Right ventricle myocardium superior (tissue), 1 donor: ENCODE measurements at places on chromosomes 4 and X.

DNA sequence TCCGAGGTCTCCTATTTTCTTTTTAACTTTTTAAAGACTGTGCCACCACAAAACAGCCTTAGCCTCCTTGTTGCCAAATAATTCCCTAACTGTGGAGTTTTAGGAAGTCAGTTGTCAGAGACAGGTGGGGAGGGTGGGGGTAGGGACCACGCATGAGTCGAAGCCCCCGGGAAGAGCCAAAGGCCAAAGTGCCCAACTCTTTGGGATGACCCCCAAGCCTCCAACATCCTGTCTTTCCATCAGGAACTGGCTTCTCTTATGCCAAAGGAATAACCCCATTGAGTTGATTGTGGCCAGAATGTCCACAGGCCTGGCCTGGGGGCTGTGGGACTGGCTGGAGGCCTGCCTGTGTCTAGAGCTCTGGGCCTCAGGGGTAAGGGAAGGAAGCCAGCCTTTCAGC, 5.8 kb downstream of the PRRG3 start:
- DNase-seq, result no peak

GRCh38 chrX:47144626-47145394, at the start of the genes NDUFB11 and RBM10:
Gene NDUFB11 (minus strand): TSS chrX:47144702. CDS start chrX:47144679, 23 bp downstream.
Gene RBM10 (plus strand): TSS chrX:47145221. CDS start chrX:47147482, 2,261 bp downstream.
- DNase-seq, result peak; percentile 96

GRCh38 chrX:25717122-25717521, 421.0 kb upstream of the MAGEB18 start:
- no peak for DNase-seq

DNA sequence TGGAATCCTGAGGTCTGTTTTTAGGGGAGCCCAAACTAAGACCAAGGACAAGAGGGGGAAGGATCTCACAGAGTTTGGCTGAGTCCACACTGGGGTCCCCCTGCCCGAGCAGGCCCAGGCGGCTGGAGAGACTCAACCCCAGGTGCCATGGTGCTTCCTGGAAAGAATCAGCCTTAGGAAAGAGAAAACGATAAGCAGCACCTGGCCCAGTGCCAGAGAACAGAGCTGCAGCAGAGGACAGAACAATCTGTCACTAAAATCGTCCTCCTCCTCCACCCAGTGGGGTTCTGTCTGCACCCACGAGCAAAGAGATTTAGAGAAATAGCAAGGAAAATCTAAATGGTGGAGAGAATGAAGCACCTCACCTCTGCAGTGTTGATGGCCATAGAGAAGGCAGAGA, 470.5 kb downstream of the BCOR start:
- DNase-seq, result no peak

DNA sequence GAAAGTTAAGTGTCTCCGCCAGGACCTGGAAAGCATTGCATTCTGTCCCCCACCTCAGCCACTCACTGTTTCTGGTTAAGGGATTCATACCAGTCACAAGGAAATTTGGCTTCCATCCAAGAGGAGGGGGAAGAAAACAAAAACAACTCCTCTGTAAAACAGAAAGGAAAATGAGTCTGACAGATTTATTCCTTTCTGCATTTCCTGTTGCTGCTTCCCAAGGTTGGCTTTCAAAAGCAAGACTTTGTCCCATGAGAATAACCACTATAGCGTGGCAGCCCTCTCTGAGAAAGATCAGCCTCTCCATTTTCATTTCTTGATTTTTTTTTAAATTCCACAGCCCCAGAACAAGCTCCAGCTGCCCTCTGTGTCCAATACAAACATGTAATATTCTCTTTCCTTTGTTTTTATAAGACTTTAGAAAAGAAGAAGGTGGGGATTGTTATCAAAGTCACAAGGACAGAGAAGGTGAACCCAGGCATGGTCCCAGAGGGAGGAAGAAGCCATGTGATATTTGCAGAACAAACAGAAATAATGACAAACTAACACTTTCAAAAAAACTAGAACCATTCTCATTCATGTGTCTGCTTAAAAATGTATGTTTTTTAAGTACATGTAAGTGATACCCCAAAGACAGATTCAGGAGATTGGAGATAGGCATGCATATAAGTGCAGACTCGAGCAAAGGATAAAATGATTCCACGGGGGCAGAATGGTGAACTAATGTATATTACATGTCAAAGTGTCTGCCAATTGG, 90.7 kb upstream of the DCLK2 start:
- no peak for DNase-seq

DNA sequence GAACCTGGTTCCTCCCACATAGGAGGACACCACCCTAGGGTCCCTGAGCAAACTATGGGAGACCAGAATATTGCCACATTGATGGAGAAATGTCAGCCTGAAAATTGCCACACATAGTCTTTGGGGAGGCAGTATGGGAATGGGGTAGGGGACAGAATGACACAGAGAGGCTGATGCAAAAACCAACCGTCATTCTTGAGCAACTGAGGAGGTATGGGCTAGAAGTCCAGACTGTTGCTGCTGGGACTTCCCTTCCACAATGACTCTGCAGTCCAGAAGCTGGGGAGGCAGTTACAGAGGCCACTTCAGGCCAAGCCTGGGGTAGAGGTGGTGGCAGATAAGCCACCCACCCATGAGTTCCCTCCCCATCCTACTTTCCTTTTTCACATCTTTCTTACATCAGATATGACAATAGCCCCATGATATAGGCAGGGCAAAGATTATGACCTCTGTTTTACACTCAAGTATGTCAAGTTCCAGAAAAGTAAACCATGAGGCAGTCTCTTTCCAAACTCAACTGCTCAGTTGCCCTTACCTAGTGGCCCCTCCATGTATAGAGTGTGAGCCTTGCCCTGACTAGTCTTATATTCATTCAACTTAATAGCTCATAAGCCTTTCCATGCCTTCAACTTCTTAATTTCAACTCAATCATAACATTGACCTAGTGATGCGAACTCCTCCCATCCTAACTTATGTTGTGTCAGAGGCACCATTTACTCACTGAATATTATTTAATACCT, 41.7 kb downstream of the VSIG4 start:
- DNase-seq, result no peak

- no peak for DNase-seq
Measured at GRCh38 chr4:87555773-87556619, 26.8 kb upstream of the SPARCL1 start.

DNA sequence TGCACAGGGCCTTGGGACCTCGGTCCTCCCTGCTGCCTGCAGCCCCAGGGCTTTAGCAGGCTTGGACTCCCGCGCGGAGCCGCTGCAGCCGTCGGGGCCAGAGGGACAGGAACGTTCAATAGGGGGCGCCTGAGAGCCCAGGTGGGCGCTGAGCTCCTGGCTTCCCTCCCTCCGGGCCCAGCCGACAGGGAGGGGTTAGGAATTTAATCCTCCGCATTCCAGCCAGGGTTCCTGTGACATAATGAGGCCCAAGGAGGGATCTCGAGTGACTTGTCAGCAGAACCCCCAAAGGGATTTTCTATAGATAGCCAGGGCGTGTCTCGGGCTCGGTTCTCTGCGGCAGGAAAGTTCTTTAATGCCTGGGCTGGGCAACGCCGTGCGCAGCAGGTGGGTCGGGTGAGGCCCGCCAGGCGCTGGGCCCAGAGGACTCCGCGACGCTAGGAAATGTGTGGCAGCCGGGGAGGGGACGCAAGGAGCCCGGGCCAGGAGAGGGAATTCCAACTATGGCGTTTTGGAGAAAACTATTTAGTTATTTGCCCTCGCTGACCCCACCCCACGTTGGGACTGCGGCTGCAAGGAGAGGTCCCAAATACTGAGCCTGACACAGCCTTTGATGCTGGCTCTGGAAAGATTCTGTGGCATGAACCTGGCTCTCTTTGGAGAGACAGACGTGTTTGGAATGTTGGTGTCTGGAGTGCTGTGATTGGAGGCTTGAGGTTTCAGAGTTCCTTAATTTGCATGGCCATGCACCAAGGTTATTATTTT, 285.2 kb upstream of the GATB start:
- peak; percentile 53 for DNase-seq

GRCh38 chr4:141004823-141005222, 128.4 kb downstream of the RNF150 start:
- DNase-seq, result no peak

GRCh38 chrX:12488771-12489170, 302.4 kb upstream of the PRPS2 start:
- DNase-seq, result no peak

DNA sequence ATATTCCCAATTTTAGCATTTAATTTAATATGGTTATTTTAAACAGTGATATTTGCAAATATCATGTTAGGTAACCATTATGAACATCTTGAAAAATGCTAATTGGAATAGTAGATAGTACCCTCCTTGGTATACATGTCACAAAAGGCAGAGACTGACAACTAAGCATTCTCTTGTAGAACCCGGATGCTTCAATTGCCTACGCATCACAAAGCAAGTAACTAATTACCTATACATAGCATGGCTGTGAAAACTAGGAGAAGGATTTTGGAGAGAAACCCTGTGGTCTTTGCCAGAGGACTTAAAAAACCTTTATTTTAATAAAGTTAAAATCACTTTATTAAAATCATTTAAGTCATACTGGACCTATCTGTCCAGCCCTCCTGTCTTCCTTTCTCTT, 764.1 kb upstream of the TENM3 start:
- no peak for DNase-seq

- no peak for DNase-seq
Measured at GRCh38 chr4:186020793-186021407, 48.1 kb upstream of the TLR3 start.

- peak; percentile 40 for DNase-seq
Measured at GRCh38 chr4:3252831-3253641, 4.1 kb downstream of the MSANTD1 start.

DNA sequence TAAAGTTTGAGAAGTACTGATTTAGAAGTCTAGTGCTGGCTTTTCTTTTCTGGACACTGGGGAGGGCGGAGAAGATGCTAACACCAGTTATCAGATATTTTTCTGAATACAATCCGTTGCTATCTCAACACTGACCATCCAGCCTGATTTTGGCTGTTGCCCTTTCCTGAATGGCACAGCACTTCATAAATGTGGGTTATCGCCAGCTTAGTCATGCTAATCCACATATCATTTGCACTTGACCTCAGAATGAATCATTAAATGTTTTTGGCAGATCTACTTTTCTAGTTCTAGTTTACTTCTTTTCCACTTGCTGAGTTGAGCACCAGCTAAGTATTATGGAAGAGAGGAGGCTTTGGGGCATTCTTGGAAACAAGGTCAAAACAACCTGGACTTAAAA, 60.8 kb upstream of the ESX1 start:
- no peak for DNase-seq

- DNase-seq, result peak; percentile 44
Measured at GRCh38 chrX:155086202-155086840, 15.0 kb downstream of the BRCC3 start.

DNA sequence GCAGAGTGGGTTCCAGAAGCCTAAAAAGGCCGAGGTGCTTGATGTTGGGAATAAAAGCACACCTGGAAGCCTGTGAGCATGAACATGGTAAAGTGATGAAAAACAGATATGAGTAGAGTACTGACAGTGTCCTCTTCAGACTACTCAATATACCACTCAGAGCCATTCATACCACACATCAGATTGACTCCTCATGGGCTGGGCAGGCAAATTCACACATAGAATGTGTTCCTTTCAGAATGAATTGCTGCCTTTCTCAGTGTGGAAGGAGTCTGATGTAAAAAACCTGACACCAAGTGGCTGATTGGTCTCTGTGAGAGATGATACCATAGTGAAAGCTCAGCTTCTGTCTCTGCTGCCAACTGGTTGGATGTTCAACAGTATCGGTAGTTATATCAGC, 442.7 kb downstream of the RAPGEF2 start:
- no peak for DNase-seq

GRCh38 chrX:49190821-49191573, 4.8 kb upstream of the PRICKLE3 start:
- DNase-seq, result peak; percentile 92

DNA sequence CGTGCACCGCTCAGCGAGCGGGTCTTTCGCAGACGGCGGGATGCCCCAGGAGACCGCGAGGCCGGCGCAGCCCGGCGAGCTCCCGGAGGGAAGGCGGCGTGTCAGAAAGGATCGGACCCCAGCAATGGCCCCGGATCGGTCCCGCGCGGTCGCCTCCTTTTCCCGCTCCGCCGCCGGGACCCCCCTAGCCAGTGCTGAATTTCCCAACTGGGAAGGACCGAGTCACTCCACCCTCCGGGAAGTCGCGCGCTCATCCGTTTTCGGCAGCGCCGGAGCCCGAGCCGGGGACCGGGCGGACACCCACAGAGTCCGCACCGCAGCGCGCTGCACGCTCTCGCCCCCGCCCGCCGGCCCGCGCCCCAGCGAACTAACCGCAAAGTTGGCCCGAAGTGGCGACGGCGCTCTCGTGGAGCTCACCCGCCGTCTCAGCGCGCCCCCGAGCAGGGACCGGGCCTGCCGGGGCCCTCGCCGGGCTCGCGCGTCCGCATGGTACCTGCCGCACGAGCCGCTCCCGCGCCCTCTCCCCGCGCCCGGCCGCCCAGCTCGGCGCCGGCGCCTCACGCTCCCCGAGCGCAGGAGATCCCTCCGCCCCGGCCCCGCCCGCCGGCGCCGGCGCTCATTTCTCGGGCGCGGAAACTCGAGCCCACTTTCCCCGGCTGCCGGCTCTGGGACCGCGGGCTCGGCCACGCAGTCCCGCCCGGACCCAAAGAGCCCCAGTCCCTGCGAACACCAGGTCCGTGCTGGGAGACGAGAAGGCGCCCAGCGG, at the start of gene FAT1:
FAT1 (minus strand) TSS at position 565 of the 766 bp plus-strand sequence. CDS start 14,029 bp downstream, outside the sequence.
- peak; percentile 75 for DNase-seq

GRCh38 chrX:16267431-16267830, 100.2 kb downstream of the MAGEB17 start:
- no peak for DNase-seq

GRCh38 chrX:12701628-12702027, 89.6 kb upstream of the PRPS2 start:
- peak; percentile 42 for DNase-seq

DNA sequence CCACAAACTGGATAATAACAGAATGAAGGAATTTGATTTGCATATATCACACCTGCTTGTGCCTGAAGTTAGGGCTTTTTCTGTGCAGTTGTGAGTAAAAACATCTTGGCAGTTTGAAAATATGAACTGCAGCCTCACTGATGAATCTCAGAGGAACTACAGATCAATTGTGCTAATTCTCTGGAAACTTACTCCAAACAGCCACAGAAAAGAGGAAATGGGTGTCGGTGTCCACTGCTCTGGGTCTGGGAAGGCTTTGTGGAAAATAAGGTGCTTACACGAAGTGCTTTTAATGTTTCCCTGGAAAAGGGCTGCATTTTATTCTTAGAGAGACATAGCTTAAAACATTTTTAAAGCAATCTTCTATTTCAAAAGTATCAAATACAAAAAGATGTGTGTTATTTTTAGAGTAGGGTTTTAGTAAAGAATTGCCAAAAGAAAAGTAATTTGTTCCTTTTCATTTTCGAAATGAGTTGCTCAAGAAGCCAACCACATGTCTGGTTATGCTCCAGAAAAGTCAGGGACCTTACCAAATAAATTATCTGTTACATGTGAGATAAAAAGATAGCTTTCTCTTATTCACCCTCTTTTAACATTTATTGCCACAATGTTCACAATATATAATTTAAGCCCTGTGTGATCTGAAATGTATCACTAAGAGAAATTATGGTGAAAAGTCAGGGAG, 240.1 kb downstream of the FRAS1 start:
- DNase-seq, result no peak

DNA sequence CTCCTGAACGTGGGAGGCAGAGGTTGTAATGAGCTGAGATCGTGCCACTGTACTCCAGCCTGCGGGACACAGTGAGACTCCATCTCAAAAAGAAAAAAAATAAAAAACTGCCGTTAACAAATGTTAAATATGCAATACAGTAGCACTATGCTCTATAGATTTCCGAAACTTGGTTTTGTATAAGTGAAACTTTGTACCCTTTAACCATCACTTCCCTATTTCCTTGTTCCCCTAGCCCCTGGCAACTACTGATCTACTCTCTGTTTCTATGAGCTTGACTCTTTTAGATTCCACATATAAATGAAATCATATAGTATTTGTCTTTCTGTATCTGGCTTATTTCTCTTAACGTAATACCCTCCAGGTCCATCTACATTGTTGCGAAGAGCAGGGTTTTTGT, 74.1 kb downstream of the TAB3 start:
- no peak for DNase-seq
